ENCODE measurements at places on chromosomes 6 and 20. TPM values are rescaled to one million over a fixed set of nuclear protein-coding genes. Genes with fewer than 3 reads are reported as not detected.

DNA sequence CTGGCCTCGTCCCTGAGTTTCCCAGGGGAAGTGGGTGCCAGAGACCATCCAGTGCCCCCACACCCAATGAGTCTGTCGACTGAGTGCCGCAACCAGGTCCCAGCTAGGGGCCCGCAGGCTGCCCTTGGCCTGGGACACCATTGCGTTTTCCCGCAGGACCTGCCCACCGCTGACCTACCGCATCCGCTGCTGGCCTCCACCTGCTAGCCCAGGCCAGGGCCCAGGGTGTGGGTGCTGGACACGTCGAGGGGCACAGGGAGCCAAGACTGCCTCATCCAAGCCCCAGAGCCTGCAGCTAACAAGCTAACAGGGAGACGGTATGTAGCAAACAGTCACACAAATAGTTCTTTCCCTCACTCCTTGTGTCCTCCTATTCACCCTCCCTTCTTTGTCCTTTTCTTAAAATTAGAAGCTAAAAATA, 97.7 kb downstream of the TMEM242 start:
- no peak for DNase-seq

GRCh38 chr6:99612551-99613408, 6.1 kb downstream of the PRDM13 start:
- no peak for DNase-seq

- no peak for DNase-seq
Observed at GRCh38 chr20:22984606-22985005, 50.5 kb upstream of the SSTR4 start.

- no peak for DNase-seq
Observed at GRCh38 chr20:21141825-21142224, 15.9 kb downstream of the KIZ start.

DNA sequence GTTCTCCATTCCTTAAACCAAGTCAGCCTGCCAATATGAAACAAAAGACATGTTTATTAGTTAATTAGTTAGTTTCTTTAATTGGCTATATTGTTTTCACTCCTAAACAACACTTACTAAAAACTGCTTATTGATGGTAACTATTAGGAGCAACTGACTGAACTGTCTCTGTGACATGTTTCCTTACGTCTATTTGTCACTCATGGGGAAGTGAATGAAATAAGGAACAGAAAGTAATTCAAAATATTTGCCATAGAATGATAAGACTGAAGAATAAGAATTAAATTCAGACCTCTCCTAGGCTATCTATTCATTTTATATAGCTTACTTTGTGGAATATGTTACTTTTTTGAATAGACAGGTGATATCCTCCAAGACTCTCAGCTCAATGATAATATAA, 217.2 kb downstream of the LAMA2 start:
- DNase-seq, result no peak

Gene PDYN
- total RNA-seq, result not detected

Gene C20orf144
- not detected for total RNA-seq

Gene MAFB
- 1.2 TPM for total RNA-seq

Gene NELFE
- 91.0 TPM for total RNA-seq

Gene KHDC1
- not detected for total RNA-seq

Gene SLC17A2
- not detected for total RNA-seq

Measured in SK-MEL-5 (cell line).